ENCODE measurements at places on chromosomes 4 and X.

DNA sequence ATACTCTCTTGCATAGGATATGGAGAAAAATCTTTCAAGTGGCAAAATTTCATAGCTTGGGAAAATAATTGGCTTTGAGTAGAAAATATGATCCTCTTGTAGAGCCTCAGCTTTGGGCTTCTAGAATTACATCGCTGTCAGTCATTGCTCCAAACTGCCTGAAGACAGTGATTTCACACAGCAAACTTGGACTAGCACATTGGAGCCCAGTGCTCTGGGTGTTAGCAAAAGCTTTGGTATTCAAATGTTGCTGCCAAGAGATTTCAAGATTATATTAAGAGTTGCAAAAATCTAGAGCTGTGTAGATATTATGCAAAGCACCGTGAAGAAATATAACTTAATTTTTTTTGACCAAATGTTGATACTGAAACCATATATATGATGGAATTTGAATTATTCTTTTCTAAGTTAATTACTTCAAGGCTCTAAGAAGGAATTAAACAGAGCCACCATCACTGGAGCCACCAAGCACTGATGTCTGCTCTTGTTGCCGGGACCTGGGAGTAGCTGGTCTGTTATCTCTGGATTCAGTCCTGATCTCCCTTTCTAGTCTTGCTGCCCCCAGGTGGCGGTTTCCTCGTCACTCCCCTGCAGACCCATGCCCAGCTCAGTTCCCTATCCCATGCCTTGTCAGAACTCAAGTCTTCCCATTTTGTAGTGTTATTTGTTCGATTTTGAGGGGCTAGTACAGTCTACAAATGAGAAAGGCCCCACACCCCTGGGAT lies 260.7 kb upstream of the SFRP2 start:
- no peak for DNase-seq

DNA sequence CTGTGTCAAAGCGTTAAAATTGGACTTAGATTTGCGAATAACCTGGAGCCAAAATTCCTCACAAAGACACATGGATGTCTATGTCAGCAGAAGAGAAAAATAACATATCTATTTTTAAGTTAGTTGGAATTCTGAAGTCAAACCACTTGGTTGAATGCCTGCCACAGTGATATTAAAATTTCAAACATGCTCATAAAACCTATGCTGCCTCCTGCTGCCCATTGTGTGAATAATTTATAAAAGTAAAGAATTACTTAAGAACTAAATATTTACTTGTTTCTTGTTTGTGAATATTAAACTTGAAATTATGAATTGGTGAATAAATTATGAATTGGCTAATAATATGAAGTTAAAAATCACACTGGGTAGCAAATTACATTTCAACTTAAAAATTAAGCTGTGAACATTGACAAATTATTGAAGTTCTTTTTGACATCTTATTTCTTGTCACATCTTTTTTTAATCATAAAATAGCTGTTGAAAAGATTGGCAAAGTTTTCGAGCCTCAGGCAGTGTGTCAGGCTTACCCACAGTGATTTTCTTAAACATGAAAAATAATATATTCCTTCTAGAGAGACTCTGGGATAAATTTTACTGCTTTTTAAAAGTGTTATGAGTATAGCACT lies 35.4 kb downstream of the FABP2 start:
- no peak for DNase-seq

DNA sequence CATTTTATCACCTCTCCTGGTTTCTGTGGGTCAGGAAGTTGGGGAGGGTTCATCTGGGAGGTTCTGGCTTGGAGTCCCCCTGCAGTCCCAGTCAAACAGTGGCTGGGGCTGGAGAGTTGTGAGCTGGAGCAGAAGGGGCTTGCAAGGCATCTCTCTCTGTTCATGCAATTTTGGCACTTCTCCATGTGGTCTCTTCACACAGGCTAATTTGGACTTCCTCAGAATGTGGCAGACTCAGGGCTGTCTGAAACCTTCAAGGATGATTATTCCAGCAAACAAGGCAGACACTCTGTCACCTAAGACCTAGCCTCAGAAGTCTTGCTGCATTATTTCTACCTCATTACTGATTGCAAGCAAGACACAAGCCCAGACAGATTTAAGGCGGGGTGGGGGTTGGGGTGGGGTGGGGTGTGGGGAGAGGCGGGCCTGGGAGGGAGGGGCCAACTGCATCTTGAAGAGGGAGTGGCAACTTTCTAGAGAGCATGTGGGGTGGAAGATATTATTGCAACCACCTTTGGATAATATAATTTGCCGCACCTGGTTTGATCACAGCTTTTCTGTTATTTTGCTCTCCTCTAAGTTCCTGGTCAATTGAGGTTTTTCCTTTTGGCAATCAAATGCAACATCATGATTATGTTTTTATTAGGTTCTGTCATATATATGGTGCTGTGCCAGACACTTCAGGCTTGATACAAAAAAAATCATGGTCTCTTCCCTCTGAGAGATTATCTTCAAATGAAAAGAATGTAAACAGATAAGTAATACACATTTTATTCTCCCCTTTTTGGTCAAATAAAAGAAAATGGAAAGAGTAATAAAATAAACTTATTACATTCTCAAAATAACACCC lies 799.5 kb downstream of the RPA4 start:
- no peak for DNase-seq

- DNase-seq, result no peak
Measured at GRCh38 chrX:43560247-43560946, 95.7 kb upstream of the MAOA start.

All from CD4-positive, alpha-beta T cell treated with Interferon alpha-2 for 1 hour (primary cell).